ENCODE measurements at places on chromosomes 4 and X.

- no peak for DNase-seq
Measured at GRCh38 chr4:158913766-158914165, 144.9 kb downstream of the FNIP2 start.

DNA sequence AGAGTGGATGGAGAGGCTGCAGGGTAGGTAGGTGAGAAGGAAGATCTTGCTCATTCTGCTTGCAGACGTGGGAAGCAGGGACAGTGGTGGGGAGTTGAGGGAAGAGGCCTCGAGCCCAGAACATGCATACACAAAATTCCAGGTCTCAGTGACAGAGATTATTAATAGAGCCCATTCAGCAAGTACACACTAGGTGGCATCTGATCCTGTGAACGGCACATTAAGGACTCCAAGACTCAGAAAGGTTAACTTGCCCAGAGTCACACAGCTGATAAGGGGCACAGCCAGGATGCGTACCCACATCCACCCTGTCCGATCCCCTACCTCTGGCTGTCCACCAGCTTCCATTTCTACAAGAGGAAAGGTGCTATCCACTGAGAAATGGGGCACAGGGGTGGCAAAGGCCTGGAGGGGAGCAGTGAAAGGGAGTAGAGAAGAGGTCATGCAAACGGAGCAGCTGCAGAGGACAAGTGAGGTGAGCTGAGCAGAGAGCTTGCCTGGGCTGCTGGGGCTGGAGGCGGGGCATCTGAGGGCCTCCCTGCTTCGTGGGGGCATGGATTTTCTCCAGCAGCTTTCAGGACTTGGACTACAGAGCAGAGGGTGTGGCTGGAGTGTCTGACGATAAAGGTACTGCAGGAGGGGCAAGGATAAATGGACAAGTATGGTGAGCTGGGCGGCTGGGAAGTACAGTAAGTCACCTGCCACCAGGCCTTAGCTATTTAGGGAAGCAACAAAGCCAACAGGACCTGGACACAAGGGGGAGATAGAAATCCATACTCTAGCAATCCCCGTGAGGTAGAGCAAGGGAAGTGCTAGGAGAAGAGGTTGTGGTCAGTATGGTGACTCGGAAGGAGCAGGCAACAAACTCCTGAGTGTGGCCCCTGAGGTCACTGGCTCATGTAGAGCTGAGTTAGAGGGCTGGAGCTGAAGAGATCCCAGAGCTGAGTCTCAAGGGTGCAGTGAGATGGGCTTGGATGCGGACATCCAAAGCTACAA, 11.2 kb downstream of the IDS start:
- no peak for DNase-seq

GRCh38 chr4:152427981-152428380, 107.9 kb downstream of the FBXW7 start:
- DNase-seq: no peak

DNA sequence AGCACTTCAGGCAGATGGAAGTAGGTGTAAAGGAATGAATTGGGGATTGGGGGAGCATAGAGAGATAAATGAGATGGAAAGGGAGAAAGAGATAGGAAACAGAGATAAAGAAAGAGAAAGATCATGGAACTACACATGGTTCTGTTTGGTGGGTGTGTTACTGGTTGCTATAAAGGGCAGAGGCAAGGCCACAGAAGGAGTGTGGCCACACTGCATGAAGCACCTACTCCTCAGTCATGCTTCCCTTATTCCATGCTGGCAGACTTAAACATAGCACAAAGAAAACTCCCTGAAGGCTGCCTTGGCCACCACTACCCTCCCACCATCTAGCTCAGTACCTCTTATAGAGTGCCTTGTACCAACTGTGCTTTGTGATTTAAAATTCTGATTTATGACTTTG, 56.9 kb downstream of the OPHN1 start:
- DNase-seq: no peak

DNA sequence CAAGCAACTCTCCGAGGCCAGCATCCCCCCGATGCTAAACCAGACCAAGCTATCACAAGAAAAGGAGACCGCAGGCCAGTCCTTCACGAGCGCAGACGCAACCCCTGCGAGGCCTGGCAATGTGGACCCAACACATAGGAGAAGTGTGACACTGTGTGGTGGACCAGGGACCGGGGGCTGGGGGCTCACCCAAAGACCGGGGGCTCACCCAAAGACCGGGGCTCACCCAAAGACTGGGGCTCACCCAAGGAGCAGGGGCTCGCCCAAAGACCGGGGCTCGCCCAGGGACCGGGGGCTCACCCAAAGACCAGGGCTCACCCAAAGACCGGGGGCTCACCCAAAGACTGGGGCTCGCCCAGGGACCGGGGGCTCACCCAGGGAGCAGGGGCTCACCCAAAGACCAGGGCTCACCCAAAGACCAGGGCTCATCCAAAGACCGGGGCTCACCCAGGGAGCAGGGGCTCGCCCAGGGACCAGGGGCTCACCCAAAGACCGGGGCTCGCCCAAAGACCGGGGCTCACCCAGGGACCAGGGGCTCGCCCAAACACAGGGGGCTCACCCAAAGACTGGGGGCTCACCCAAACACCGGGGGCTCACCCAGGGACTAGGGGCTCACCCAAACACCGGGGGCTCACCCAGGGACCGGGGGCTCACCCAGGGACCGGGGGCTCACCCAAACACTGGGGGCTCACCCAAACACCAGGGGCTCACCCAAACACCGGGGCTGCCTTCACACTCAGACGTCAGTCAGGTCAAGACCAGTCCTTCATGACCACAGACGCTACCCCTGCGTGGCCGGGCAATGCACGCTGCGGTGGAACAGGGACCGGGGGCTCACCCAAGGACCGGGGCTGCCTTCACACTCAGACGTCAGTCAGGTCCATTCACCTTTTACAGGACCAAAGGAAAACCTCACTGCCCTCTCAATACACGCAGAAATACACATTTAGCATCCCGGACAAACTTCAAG, 32.9 kb downstream of the PPP2R3B start:
- no peak for DNase-seq

- no peak for DNase-seq
Measured at GRCh38 chrX:130715299-130715698, 187.7 kb downstream of the ENOX2 start.

All from muscle of arm (tissue), 14 donors.